G401 (cell line): ENCODE measurements at places on chromosomes 1 and 21. TPM values are rescaled to one million over a fixed set of nuclear protein-coding genes. Genes with fewer than 3 reads are reported as not detected.

The GNG4 gene
- 3.4 and 7.5 TPM in 2 replicates for total RNA-seq

The MEX3A gene
- total RNA-seq: 21.0 and 21.2 TPM in 2 replicates

The GBP7 gene
- not detected in 2 replicates for total RNA-seq

The FCRLB gene
- 1.5 and 2.7 TPM in 2 replicates for total RNA-seq

The C4BPA gene
- not detected in 2 replicates for total RNA-seq

The EPS15 gene
- 5.4 and 8.9 TPM in 2 replicates for total RNA-seq

The NHLH1 gene
- not detected in 2 replicates for total RNA-seq

- no peak for DNase-seq
Measured at GRCh38 chr1:5651964-5652821, 340.0 kb downstream of the NPHP4 start.

DNA sequence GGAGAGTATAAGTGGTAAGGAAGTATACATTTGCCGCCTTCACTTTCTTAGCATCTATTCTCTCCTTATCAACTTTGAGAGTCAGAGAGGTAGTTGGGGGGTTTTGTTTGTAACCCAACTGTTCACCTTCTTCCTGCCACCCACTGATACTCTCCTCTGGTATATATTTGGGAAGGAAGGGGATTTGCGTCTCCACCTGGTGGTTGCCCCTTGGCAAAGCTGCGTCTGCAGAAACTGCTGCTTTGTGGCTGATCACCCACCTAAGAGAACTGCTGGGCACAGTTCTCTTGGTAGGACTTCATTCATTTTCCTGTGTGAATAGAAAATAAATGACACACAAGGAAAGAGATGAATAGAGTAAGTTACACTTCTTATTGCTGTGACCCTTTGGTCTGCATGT, 87.0 kb downstream of the SYT14 start:
- DNase-seq: no peak

GRCh38 chr1:59317343-59317742, 20.4 kb downstream of the FGGY start:
- DNase-seq: no peak

DNA sequence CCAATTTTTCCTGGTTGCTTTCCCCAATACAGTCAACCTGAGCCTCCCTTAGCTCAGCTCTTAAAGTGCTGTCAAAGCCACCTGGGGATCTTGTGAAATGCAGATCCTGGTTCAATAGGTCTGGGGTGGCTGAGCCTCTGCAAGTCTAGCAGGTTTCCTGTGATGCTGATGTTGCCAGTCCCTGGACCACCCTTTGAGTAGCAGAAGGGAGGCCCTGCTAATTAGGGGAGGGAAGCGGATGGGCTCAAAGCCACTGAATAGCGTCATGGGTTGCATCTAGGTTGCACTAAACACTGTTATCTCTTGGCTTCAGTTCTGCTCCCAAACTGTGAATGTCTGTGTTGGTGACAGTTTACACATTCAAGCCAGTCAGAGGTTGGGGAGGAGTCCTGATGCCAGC, 127.2 kb downstream of the KAZN start:
- no peak for DNase-seq

GRCh38 chr1:27885114-27885528, 12.8 kb downstream of the THEMIS2 start:
- no peak for DNase-seq
